ENCODE measurements at places on chromosomes 5 and 9. TPM values are rescaled to one million over a fixed set of nuclear protein-coding genes. Genes with fewer than 3 reads are reported as not detected.
A peak's percentile ranks its signal among the peaks of the same experiment; 100 is the strongest.

DNA sequence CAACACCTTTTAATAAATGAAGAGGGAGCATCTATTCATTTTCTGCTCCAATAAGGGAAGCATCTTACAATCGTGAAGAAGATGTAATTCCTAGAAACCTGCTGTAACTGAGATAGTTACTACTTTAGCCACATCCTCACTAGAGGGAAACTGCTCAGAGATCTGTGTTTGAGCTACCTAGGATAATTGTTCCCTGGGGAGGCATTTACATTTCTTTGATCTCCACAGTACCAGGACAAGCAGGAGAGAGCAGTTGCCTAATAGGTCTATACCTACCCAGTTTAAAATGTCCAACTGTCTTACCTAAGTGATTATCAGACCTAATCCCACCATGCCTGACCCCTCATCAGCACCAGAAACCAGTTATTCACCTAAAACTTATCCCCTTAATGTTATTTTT, 196.9 kb downstream of the TUSC1 start:
- no peak for DNase-seq

- peak; percentile 71 for DNase-seq
These were observed 18.4 kb upstream of the F2RL2 start for GRCh38 chr5:76641514-76642120.

The SLC6A7 gene
- total RNA-seq: not detected

The TUSC1 gene
- 16.4 TPM for total RNA-seq

DNA sequence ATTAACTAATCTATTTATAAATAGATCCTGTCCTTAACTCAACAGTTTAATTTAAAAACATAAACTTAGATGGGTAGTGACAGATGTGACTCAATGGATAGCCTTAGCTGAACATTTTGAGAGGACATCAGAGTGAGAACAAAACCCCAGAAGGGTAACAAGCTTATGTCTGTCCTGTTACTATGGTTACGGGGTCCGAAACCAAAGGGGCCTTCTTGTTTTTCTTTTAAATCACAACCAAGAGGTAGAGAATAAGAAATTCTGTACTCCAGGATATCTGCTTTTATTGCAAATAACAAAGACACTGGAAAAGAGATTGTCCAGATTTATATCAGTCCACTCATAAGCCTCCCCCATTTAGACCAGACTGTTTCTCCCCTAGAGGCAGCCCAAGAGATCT, 612.1 kb downstream of the MTRR start:
- DNase-seq: no peak

The ATOX1 gene
- total RNA-seq: 68.4 TPM

DNA sequence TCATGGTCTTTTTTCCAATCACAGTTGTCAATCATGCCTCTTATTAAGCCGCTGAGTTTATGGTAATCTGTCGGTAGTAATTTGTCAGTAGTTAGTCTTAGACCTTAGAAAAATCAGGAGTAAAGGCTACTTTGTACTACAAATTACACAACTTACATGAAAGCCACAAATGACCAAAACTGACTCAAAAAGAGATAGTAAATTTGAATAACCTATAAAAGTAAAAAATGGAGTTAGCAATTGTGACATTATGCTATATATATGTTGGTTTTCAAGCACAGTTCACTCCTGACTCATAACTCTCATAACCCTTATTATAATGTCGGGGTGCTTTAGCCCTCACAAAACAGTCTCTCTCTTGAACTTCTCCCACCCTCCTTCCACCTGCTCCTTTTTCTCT, 251.8 kb downstream of the ROR2 start:
- no peak for DNase-seq

The CTNNAL1 gene
- total RNA-seq: 81.8 TPM

GRCh38 chr9:86021166-86021565, 78.2 kb downstream of the GOLM1 start:
- no peak for DNase-seq
